Activated CD4-positive, alpha-beta T cell treated with anti-CD3 and anti-CD28 coated beads for 1 hour (primary cell): ENCODE measurements at places on chromosomes 7 and 10.

- DNase-seq: no peak
Observed at GRCh38 chr10:6067457-6067856, 5.3 kb upstream of the IL2RA start.

DNA sequence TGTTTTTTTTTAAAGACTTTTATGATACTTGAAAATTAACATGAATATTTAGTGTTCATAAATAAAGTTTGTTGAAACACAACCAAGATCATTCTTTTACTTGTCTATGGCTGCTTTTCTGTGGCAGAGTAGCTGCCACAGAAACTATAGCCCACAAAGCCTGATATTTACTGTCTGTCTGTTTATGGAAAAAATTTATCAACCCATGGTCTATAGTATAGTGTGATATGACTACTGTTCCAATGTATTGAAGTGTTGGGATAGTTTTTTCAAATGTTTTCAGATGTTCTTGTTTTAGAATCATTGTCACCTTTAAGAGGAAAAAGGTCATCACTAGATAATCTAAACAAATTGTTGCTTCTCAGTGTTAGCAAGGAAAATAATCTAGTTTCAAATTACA lies 10.8 kb downstream of the TFAM start:
- no peak for DNase-seq

- no peak for DNase-seq
Observed at GRCh38 chr10:780536-781524, 91.4 kb upstream of the DIP2C start.

GRCh38 chr7:81791568-81792518 lies 22.0 kb upstream of the HGF start:
- DNase-seq: no peak

- no peak for DNase-seq
Observed at GRCh38 chr7:28105234-28105633, 75.4 kb downstream of the JAZF1 start.

GRCh38 chr7:26841003-26841739 lies 23.2 kb downstream of the SKAP2 start:
- DNase-seq: no peak

DNA sequence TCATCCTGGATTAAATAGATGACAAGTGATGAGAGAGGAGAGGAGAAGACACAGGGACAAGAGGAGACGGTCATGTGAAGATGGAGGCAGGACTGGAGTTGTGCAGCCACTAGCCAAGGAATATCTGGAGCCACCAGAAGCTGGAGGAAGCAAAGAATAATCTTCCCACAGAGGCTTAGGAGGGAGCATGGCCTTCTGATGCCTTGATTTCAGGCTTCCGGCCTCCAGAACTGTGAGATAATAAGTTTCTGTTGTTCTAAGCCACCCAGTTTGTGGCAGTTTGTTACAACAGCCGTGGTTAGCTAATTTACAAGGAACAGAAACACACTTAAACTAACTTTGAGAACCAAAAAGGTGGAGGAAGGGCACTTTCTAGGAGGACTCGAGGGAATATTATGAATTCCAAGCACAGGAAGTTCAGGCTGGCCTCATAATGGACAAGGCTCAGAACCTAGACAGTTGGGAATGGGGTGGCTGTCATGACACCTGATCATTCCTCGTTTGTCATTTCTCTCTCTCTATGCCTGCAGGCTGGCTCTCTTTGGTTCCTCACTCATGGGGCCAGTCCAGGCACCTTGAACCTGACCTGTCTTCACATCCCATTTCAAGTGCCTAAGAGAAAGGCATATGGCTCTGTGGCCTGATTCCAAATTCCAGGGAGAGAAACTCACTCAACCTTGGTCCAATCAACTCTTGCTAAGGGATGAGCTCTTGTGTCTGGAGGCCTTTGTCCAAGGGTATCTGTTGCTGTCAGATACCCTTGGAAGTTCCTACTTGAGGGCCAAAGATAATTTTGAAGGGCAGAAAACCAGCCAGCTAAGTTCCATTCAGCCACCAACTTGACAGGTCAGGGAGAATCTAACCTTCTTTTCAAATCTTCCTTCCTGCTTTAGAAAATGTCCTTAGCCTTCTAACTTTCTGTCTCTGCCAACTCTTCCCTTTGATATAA lies 33.5 kb upstream of the PDZD8 start:
- no peak for DNase-seq

GRCh38 chr7:13933536-13933935 lies 55.9 kb downstream of the ETV1 start:
- no peak for DNase-seq

GRCh38 chr10:46096446-46096845 lies 50.4 kb upstream of the MSMB start:
- no peak for DNase-seq

- no peak for DNase-seq
Observed at GRCh38 chr7:7654964-7655715, 14.6 kb downstream of the UMAD1 start.

GRCh38 chr10:43683451-43684291 lies 35.0 kb upstream of the ZNF32 start:
- no peak for DNase-seq

- peak; percentile 48 for DNase-seq
Observed at GRCh38 chr10:132185601-132186487, 904 bp upstream of the DPYSL4 start.

GRCh38 chr10:89389254-89389653 lies 3.2 kb upstream of the IFIT1 start:
- no peak for DNase-seq

GRCh38 chr10:30171601-30172000 lies 112.2 kb upstream of the JCAD start:
- DNase-seq: no peak

- DNase-seq: no peak
Observed at GRCh38 chr10:103197174-103197573, 4.1 kb upstream of the NT5C2 start.

DNA sequence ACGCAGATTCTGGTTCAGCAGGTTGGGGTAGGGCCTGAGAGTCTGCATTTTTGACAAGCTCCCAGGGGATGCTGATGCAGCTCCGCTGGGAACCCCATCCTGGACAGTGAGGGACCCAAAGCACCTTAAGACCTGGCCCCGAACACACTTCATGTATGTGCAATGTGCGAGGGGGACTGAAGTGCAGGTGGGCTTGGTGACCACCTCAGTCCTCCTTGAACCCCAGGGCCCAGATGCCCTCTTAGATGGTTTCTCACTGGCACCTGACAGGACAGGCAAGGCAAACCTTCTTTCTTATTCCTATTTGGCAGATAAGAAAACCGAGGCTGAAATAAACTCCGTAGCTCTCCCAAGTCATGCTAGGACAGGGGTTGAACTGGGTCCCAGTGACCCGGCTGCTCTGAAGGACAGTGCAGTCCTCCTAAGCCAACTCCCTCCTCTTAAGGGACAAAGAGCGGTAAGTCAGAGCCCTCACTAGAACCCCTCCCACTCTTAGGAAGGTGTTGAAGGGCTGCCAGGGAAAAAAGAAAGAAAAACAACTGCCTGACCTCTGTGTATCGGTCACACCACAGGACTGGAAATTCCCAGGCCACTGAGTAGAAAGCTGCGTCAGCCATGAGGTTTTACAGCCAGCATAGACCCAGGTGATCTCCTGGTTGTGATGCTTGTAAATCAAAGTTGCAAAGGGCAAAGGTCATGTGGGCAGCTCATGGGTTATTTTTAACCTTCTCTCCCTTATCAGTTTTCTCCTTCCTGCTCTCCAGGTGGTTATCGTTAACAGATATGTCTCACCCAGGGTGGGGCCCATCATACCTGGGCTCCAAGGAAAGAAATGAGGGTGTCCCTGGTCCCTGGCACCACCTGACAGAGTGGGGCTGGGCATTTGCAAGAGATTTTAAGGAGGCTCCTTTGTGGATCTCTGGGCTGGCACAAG lies 90.9 kb upstream of the SMNDC1 start:
- DNase-seq: no peak

DNA sequence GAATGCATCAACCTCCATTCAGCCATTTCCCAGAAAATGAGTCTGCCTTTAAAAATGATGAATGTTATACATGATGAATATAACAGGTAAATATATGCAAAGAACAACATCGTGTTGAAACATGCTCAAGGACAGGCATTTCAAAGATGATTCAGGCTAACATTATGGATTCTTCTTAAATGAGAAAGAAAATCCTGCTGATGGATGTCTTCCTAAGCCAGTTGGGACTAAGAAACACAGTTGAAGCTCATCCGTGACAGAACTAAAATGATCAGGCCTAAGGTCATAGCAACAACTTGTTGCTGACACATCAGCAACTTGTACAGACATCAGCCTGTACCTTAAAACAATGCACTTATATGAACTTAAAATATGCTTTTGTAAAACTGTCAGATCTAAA lies 267.9 kb downstream of the MAGI2 start:
- DNase-seq: no peak

DNA sequence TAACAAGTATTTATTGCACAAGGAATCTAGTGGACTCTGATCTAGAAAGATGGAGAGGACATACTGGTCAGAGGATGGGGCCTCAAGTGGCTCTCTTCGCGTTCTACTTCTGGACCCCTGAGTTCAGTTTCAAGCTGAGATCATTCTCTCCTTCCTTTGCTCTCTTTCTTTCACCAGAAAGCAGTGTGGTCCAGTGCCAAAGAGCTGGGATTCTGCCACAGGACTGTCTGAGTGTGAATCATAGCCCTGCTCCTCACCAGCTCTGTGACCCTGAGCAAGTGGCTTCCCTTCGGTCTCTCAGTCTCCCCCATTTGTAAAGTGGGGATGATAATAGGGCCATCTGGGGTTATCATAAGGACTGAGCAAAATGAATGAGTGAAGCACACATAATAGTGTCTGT lies 715.2 kb downstream of the SUGCT start:
- no peak for DNase-seq

GRCh38 chr10:101225846-101226421 lies 3.3 kb downstream of the LBX1 start:
- no peak for DNase-seq

- no peak for DNase-seq
Observed at GRCh38 chr7:111741811-111742240, 179.5 kb upstream of the IMMP2L start.

DNA sequence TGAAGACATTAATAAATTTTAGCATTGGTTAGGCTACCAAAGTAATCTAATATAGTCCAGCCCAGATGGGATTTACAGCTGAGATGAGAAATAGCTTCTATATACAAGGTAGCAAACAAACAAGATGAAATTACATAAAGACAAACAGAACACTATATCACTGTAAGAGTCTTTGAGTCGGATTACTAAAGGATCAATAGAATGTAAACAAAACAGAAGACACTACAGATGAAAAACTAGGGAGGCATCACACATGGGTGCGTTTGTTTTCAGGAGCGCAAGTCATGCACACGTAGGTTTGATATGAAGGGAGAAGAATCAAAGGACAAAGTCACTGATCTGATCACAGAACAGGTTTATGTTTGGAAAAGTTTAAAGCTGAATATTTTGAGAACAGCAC lies 26.5 kb downstream of the MPP7 start:
- no peak for DNase-seq

- DNase-seq: no peak
Observed at GRCh38 chr7:99090771-99091542, 53.0 kb downstream of the SMURF1 start.

DNA sequence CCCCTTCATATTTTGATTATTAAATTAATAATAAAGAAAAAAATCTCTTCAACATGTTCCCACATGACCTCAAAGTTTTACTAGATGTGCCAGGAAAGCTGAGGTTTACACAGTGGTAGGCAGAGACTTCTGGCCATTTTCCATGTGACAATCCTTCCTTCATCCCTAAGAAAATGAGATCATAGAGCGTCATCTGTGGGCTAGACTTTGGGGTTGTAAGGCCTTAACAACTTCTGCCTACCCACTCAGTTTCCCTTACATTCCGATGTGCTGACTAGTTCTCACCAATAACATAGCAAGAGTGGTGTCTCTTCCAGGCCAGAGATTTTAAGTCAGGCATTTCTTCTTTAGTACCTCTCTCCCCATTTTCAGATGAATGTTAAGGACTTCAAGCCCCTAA lies 171.1 kb upstream of the PHF14 start:
- DNase-seq: no peak
